ENCODE measurements at places on chromosomes 13 and 19.

- peak; percentile 92 for DNase-seq
Observed at GRCh38 chr19:19628501-19629134, 598 bp upstream of the LPAR2 start.

DNA sequence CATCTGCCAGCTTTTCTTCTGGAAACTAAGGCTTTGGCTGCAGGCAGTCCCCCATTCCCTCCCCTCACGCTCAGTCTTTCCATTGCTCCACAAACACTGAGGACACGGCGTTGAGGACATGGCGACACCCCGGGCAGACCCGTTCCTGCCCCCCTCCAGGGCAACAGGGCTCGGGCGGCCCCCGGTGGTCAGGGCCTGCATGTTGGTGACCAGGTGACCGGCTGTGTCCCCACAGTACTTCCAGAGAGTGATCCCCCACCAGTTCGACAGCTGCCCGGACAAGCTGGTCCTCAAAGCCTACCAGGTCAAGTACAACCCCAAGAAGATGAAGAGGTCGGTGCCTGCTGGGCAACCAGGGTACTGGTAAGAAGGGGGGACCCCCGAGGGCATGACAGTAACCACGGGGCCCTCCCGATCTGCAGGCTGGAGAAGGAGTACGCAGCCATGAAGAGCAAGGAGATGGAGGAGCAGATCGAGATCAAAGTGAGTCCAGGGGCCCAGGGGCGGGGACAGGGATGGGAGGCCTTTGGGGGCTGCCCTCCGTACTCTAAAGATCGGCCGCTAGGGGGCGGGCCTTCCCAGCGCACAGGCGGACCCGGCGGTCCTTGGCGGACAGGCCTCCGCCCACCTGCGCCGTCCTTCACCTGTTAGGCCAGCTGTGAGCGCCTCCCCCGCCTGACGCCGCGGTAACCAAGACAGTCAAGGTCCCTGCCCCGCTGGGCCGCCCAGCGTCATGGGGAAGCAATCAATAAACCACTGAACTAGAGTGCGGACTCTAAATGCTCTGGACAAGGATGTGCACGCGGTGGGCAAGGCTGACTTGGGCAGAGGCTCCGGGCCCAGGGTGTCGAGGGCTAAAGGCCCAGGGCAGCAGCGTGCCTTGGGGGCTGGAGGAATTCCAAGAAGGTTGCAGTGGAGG, 21.1 kb downstream of the PRR36 start:
- DNase-seq = peak; percentile 93

GRCh38 chr13:52903320-52903719, 54.9 kb upstream of the PCDH8 start:
- DNase-seq = no peak

DNA sequence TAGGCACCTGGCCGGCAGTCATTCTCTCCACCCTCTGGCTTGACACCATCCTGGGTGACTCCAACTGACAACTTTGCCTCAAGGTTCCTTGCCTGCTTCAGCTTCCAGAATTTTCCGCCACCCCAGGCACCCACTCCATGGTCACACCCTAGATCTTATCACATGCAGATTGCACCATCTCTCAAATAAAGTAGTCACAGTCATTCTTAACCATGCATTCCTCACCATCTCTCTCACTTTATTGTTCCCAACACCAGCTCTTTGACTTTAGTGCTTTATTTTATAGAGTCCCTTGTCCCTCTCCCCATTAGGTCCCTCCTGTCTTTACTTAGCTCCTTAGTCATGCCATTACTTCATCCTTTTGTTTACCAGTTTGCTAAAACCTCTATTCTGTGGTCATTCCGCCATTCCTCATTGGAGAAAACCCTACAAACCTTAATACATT, 351.7 kb downstream of the SPRY2 start:
- peak; percentile 73 for DNase-seq

DNA sequence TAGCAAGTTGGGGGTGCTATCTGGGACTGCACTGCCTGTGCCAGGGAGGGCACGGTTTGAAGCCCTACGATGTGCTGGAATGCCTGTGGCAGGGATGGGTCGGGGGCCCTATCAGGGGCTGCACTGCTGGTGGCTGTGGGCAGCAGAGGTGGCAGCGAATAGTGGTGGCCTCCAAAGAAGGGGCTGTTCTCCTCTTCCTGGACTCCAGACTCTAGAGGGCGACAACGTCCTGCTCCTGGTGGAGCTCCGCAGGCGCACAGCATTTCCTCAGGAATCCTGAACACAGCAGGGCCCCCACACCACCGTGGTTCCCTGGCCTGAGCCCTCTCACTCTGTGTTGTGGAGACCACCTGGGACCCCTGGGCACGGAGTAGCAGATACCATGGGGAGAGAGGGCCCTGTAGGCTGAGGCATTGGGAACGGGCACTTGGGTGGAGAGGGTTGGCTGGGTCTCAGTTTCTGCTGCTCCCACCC, 145.6 kb downstream of the TNFRSF19 start:
- peak; percentile 72 for DNase-seq

GRCh38 chr19:44662691-44663385, 8.4 kb upstream of the CEACAM19 start:
- DNase-seq = no peak

DNA sequence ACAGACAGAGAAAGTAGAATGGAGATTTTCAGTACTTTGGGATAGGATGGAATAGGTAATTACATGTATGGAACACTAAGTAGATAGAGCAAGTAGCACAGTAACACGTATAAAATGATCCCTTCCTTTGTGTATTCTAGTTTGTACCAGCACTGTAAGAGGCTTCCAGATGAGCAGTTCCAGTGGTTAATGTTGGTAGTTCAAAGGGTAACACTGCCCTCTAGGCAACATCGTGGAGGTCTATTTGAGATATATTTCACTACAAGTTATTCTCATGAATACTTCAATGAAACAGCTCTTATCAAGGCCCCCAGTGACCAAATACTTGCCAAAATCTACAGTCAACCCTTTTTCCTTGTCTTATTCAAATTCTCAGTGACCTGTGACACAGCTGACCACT, 13.5 kb upstream of the ZNF563 start:
- no peak for DNase-seq

GRCh38 chr13:23087880-23088279, 92.9 kb upstream of the SGCG start:
- peak; percentile 69 for DNase-seq

GRCh38 chr19:1284293-1284978, 1.2 kb upstream of the EFNA2 start:
- DNase-seq = no peak

DNA sequence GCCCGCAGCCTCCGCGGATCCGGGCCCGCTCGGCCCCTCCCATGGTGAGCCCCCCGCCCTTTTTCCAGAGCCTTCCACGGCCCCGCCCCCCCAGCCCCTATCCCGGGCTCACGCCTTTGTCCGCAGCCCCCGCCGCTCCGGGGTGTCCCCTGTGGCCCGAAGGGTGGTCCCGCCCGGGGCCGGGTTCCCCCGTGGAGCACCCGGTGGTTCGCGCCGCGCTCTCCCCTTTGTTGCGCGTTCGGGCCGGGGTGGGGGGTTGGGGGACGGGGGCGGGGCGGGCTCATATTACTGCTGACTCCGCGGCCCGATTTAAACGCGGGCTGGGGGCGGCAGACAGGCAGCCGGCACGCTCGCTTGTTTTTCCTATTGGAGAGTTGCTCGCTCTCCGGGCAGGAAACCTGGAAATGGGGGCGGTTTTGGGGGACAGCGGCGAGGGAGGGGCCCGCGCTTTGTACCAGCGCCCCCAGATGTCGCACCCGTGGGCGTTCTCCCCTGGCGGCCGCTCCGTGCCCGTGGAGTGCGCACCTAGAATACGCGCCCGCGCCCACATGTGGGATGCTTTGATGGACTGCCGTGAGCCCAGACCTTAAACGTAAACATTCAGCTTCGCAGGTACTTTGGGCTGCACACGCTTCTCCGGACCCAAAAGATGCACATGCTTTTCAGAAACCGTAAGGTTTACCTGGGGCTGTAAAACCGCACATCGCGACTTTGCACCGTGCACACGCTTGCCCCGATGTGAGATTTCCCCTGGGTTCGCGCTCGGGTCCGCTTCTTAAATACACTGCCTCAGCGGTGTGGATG, 699 bp downstream of the PTOV1 start:
- DNase-seq = peak; percentile 83

DNA sequence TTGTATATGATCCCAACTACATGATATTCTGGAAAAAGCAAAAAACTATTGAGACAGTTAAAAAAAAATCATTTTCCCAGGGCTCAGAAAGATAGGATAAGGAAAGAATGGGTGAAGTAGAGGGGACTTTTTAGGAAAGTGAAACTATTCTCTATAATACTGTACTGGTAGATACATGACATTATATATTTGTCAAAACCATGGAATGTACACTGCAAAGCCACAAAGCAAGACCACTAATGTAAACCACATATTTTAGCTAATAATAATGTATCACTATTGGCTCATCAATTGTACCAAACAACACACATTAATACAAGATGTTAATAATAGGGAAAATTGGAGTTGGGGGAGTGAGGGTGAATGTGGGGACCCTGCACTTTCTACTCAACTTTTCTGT, 182.6 kb downstream of the EFNB2 start:
- no peak for DNase-seq

GRCh38 chr13:36432106-36432544, at the start of gene CCNA1:
Gene CCNA1, plus strand, starts transcription at chr13:36432495. Its CDS starts 562 bp downstream, at chr13:36433057.
- DNase-seq = peak; percentile 75

DNA sequence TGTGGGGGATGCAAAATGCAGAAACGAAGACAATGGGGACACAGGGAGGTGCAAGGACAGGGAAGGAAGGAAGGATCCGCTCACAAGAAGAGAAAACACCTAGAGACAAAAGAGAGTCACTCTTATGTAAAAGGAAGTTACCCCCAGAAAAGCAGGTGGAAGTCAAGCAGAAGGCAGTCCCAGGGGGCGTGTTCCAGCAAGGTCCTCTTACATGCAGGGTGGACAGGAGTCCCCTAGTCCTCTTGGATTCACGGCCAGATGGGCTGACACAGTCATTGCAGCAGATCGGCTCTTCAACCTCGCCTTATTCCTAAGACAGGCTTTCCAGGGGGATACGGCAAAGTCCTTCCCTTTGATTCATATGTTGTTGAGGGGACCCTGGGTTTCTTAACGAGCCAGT, 83.9 kb upstream of the SPATA13 start:
- no peak for DNase-seq

DNA sequence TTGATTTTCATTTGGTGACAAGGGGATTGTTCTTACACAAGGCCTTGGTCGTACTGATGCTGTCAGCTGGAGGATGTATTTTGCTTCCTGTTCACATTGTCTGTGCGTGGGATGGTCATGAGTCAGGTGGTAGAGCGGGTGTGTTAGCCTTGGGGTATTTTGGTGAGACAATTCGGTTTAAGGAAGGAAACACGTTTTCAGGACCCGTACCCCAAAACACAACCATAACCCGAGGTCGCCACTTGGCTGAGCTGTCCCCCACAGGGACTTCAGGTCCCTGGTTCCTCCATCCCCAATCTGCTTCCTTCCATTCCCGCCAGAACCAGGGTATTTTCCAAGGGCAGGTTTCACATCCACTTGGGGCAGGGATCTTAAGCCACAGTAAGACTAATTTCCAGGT, 15.0 kb downstream of the MYO9B start:
- DNase-seq = no peak

DNA sequence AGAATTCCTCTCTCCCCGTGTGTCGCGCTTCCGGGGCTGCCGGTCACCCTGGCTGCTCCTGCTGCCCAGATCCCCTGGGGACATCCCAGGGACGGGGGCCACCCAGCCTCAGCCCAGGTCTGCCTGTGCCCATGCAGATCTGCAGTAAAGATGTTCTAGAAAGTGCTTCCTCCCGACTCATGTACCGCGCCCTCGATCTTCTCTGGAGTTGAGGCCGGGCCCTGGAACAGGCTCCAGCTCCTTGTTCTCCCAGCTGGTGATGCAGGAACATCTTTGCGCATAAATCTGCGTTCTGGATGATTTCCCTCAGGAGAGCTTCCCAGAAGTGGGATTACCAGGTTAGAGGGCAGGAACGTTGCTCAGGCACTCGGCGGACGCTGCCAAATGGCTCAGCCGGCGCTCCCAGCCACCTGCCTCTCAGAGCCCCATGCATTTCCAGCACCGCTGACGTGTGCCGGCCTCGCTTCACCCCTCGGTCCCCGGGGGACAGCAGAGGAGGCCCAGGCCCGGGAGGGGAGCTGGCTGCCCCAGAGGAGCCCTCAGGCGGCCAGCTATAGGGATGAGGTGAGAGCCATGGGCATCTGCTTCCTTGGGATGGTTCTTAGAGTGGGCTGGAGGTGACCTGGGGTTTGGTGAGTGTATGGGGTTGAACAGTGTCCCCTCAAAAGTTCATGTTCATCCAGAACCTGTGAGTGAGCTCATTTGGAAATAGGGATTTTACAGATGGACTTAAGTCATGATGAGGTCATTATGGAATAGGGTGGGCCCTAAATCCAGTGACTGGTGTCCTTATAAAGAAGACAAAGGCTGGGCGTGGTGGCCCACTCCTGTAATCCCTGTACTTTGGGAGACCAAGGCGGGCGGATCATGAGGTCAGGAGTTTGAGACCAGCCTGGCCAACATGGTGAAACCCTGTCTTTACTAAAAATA, 42.6 kb downstream of the CRTC1 start:
- no peak for DNase-seq

- no peak for DNase-seq
Observed at GRCh38 chr19:35310331-35310730, 18.4 kb downstream of the MAG start.

DNA sequence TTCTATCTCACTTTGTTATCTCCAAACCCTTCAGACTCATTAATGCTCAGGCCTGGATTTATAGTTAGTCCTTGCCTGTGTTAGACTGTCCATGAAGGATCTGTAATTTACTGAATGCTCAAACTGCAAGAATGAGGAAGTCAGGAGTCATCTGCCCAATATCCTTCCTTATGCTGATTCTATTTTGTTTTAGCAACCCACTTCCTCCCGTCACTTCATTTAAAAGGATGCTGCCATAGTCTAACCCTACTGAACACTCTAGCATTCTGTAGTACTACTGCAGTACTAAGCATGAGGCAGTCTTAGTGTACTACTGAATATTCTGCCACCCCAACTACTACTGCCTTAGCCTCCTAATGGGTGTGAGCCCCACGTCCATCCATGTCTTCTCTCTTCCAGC, 1.5 kb downstream of the FCAR start:
- DNase-seq = no peak

- no peak for DNase-seq
Observed at GRCh38 chr13:50970956-50971355, 61.4 kb downstream of the RNASEH2B start.

GRCh38 chr13:79937771-79938216, 403.1 kb downstream of the SPRY2 start:
- peak; percentile 74 for DNase-seq

GRCh38 chr13:22287343-22287920, 616.6 kb downstream of the FGF9 start:
- no peak for DNase-seq

All from islet precursor cell (in vitro differentiated cells).